Type B pancreatic cell (in vitro differentiated cells): ENCODE measurements at places on chromosomes 13 and 19. TPM values are rescaled to one million over a fixed set of nuclear protein-coding genes. Genes with fewer than 3 reads are reported as not detected.

GRCh38 chr19:13163609-13164342, 13.6 kb downstream of the IER2 start:
- DNase-seq = peak; percentile 84
- peak overlapping the region; percentile 99 for H3K27ac ChIP-seq
- H3K36me3 ChIP-seq = no peaks in the 10 kb centered on the region
- H3K27me3 ChIP-seq = no peaks in the 10 kb centered on the region
- peaks cover 34% of the 10 kb centered on the region for H3K4me1 ChIP-seq

- H3K4me1 ChIP-seq = peaks cover 38% of the 10 kb centered on the region
- no peak for DNase-seq
- peaks cover 5% of the 10 kb centered on the region for H3K27me3 ChIP-seq
- no peak overlapping the region for H3K27ac ChIP-seq
- no peak overlapping the region for H3K4me3 ChIP-seq
Observed at GRCh38 chr13:31517599-31517998, 221.7 kb upstream of the RXFP2 start.

DNA sequence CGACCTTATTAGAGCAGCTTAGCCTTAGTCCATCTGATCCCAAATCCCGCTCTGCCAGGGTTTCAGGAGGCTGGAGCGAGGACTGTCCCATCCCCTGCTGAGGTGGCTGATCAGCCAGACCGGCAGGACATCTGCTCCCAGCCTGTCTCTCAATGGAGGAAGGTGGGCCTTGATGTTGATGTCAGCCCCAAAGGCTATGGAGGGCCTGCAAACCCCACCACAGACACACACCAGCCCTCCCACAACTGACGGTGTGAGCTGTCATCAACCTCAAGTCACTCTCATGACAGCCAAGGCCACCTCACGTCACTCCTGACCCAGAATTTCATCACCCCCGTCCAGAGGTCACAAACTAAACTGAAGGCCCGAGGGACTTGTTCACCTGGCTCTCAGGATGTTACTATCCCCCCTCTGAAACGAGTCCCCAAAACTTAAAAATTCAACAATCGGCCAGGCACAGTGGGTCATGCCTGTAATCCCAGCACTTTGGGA, 25.5 kb downstream of the RHPN2 start:
- peaks cover 16% of the 10 kb centered on the region for H3K36me3 ChIP-seq
- H3K4me1 ChIP-seq = peaks cover 21% of the 10 kb centered on the region
- H3K27me3 ChIP-seq = no peaks in the 10 kb centered on the region
- no peak overlapping the region for H3K4me3 ChIP-seq
- H3K27ac ChIP-seq = peak overlapping the region; percentile 88

GRCh38 chr13:113022745-113023574, 53.9 kb downstream of the MCF2L start:
- peaks cover 16% of the 10 kb centered on the region for H3K4me1 ChIP-seq
- peaks cover 7% of the 10 kb centered on the region for H3K36me3 ChIP-seq
- H3K27me3 ChIP-seq = peaks cover 19% of the 10 kb centered on the region
- H3K4me3 ChIP-seq = peak overlapping the region; percentile 79

DNA sequence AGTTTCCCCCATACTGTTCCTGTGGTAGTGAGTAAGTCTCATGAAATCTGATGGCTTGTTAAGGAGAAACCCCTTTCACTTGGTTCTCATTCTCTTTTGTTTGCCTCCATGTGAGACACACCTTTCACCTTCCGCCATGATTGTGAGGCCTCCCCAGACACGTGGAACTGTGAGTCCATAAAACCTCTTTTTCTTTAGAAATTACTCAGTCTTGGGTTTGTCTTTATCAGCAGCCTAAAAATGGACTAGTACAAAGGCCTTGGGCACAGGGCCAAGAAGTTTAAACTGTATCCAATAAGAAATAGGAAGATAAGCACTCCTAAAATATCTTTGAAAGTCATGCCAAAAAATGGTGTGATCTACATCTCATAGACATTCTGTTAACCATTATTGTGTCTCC, 176.9 kb downstream of the TBC1D4 start:
- no peak overlapping the region for H3K4me3 ChIP-seq
- H3K4me1 ChIP-seq = peaks cover 15% of the 10 kb centered on the region
- DNase-seq = no peak
- H3K27ac ChIP-seq = no peak overlapping the region
- peaks cover 22% of the 10 kb centered on the region for H3K36me3 ChIP-seq

GRCh38 chr19:29162694-29163093, 50.3 kb downstream of the UQCRFS1 start:
- no peaks in the 10 kb centered on the region for H3K4me1 ChIP-seq
- no peaks in the 10 kb centered on the region for H3K27me3 ChIP-seq

- H3K36me3 ChIP-seq = no peaks in the 10 kb centered on the region
- peaks cover 32% of the 10 kb centered on the region for H3K27me3 ChIP-seq
- H3K4me3 ChIP-seq = no peak overlapping the region
- no peak for DNase-seq
- H3K4me1 ChIP-seq = peaks cover 7% of the 10 kb centered on the region
Observed at GRCh38 chr19:10535613-10536012, 8.1 kb upstream of the ATG4D start.

GRCh38 chr13:59016250-59016649, 1147.5 kb downstream of the DIAPH3 start:
- no peaks in the 10 kb centered on the region for H3K36me3 ChIP-seq
- H3K27ac ChIP-seq = no peak overlapping the region
- no peak for DNase-seq
- H3K4me1 ChIP-seq = no peaks in the 10 kb centered on the region
- no peak overlapping the region for H3K4me3 ChIP-seq

DNA sequence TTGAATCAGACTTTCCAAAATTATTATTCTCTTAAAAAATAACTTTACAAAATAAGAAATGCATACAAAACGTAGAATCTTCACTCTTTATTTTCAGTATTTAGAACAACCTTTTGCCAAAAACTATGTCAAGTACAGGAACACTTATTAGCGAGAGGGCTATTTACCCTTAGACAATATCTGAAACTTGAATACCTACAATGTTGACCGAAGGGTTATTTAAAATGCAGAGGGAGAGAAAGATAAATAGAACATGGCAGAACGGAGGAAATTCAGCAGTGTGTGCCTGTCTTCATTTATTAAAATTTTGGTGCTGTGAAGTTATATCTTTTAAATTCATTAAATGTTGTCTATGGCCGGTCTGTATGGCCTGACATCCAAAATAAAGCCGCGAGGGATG, 198.8 kb downstream of the EFNB2 start:
- peaks cover 18% of the 10 kb centered on the region for H3K36me3 ChIP-seq
- no peaks in the 10 kb centered on the region for H3K4me1 ChIP-seq
- H3K4me3 ChIP-seq = no peak overlapping the region
- H3K27me3 ChIP-seq = no peaks in the 10 kb centered on the region
- no peak overlapping the region for H3K27ac ChIP-seq

GRCh38 chr13:47277774-47278173, 380.9 kb upstream of the HTR2A start:
- DNase-seq = no peak
- no peaks in the 10 kb centered on the region for H3K27me3 ChIP-seq
- H3K36me3 ChIP-seq = no peaks in the 10 kb centered on the region
- H3K4me1 ChIP-seq = no peaks in the 10 kb centered on the region
- H3K4me3 ChIP-seq = no peak overlapping the region

- no peaks in the 10 kb centered on the region for H3K36me3 ChIP-seq
- peak overlapping the region; percentile 92 for H3K27ac ChIP-seq
- peaks cover 9% of the 10 kb centered on the region for H3K4me1 ChIP-seq
- H3K4me3 ChIP-seq = peak overlapping the region; percentile 92
Observed at GRCh38 chr19:49677901-49678674, 1.0 kb downstream of the PRMT1 start.

- peaks cover 9% of the 10 kb centered on the region for H3K4me1 ChIP-seq
- no peaks in the 10 kb centered on the region for H3K36me3 ChIP-seq
Observed at GRCh38 chr13:73220966-73221720, 162.3 kb downstream of the KLF5 start.

DNA sequence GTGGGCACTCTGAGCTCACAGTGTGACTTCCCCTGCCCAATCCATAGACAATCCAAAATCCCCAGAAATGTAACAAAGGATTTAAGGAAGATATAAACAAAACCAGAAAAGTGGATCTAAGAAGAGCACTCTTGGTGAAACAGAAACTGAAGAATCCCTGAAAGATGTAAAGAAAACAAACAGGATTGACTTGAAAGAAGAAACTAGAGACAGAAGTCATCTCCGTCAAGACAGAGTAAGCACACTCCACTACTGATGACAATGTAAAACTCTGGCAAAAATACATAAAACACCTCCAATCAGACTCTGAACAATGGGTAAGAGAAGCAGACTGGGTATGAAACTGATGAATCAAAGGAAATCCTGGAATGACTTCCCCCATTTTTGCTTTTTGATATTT, 13.5 kb downstream of the TUBGCP3 start:
- no peak overlapping the region for H3K27ac ChIP-seq
- H3K27me3 ChIP-seq = no peaks in the 10 kb centered on the region
- H3K36me3 ChIP-seq = peaks cover 18% of the 10 kb centered on the region
- H3K4me3 ChIP-seq = no peak overlapping the region
- no peak for DNase-seq

GRCh38 chr13:24267274-24267673, 42.1 kb upstream of the C1QTNF9 start:
- peaks cover 17% of the 10 kb centered on the region for H3K4me1 ChIP-seq
- no peak for DNase-seq
- no peaks in the 10 kb centered on the region for H3K27me3 ChIP-seq
- no peak overlapping the region for H3K27ac ChIP-seq
- no peaks in the 10 kb centered on the region for H3K36me3 ChIP-seq
- no peak overlapping the region for H3K4me3 ChIP-seq

GRCh38 chr13:55652657-55653056, 1488.1 kb upstream of the PRR20A start:
- no peaks in the 10 kb centered on the region for H3K4me1 ChIP-seq
- no peak overlapping the region for H3K4me3 ChIP-seq
- no peak overlapping the region for H3K27ac ChIP-seq

DNA sequence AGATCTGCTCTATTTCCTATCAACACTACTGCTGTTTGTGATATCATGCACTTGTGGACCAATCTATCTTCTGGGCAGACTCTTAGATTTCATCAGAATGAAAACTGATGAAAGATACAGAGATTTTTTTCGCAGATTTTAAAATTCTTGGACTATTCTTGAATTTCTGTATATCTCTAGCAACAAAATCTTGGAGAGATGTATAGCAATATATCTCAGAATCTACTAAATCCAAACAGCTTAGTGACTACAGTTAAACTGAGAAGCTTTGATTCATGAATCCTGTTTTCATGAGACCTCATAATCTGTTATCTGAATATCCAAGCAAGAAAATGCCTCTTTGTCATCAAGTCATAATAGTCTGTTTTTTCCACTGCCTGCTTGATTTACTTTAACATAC, 28.0 kb upstream of the FREM2 start:
- H3K36me3 ChIP-seq = no peaks in the 10 kb centered on the region
- no peaks in the 10 kb centered on the region for H3K27me3 ChIP-seq
- no peak overlapping the region for H3K4me3 ChIP-seq
- H3K27ac ChIP-seq = no peak overlapping the region

DNA sequence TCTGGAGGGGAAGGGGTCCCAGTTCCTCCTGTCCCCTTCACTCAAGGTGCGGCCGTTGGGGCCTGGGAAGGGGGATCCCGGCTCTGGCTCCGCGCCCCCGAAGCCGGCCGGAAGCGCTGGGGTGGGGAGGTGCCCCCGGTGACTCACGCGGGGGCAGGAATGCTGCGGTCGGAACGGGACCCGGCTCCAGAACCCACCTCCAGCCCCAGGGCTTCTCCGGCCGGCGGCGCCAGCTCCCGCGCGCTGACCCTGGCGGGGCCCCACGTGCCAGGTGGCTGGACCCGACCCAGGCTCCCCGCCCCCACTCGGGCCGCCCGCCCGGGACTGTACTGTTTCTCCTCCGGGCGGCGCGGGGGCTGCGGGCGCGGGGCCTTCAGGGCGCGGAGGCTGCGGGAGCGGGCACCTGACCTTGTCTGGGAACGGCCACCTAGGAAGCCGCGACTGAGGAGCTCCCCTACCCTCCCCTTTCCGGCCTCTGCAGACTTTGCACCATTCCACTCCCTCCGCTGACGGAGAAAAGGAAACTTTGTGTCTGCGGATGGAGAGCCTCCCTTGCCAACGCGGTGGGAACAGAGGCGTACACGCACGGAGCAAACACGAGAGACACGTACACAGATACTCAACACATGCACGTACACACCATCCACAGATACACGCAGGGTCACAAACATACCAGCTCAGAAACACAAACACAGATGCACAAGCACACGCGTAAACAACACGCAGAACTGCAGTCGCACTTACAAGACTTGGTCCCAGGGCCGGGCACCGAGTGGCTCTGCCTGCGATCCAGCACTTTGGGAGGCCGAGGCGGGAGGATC, 7.2 kb downstream of the AXL start:
- H3K27ac ChIP-seq = peak overlapping the region; percentile 84
- peaks cover 21% of the 10 kb centered on the region for H3K4me1 ChIP-seq
- H3K27me3 ChIP-seq = no peaks in the 10 kb centered on the region
- DNase-seq = peak; percentile 76
- H3K4me3 ChIP-seq = peak overlapping the region; percentile 92
- peaks cover 5% of the 10 kb centered on the region for H3K36me3 ChIP-seq

Gene ZNF66
- 12.1 and 13.0 TPM in 2 replicates for total RNA-seq

Gene CILP2
- 0.74 and 3.2 TPM in 2 replicates for total RNA-seq

Gene DENND1C
- total RNA-seq = 0.93 and 0.94 TPM in 2 replicates

Gene ZNF556
- not detected in 2 replicates for total RNA-seq

Gene KLK2
- 0.43 TPM in 1 of 2 replicates, not detected in the other for total RNA-seq

Gene AMH
- total RNA-seq = 13.8 and 49.5 TPM in 2 replicates

Gene NUP58
- total RNA-seq = 49.8 and 56.2 TPM in 2 replicates
